CD4-positive, alpha-beta T cell treated with Interleukin-17A for 4 hours (primary cell): ENCODE measurements at places on chromosomes 12 and 14.

DNA sequence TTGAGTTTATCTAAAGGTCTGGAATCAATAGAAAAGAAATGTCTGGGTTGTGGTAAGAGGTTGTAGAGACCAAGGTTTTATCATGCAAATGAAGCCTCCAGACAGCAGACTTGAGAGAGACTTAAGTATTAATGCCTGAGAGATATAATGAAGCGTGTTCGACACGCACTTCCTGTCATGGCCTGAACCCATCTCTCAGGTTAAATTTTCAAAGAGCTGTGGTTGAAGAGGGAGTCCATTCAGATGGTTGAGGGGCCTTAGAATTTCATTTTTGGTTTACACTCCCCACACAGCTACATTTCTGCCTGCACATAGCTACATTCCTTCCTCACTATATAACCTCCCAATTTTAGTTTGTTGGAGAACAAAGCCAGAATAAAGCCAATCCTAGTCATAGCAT, 10.1 kb upstream of the CLEC12A start:
- DNase-seq, result no peak

GRCh38 chr14:105498430-105499255, 7.6 kb downstream of the TEDC1 start:
- DNase-seq, result no peak

- no peak for DNase-seq
Observed at GRCh38 chr12:121501946-121502345, 78.9 kb downstream of the KDM2B start.

DNA sequence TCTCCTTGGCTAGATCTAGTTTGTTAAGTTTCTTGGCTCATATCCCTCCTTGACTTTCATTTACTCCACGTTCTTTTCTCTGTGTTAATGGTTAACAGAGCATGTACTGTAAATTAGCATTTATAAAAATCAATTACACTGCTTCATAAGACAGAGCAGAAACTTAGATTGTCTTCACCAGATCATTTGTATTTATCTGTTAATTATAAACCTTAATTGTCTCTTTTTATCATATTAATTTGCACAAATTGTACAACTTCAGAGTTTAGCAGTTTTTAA, 221.2 kb upstream of the EGLN3 start:
- DNase-seq, result no peak

DNA sequence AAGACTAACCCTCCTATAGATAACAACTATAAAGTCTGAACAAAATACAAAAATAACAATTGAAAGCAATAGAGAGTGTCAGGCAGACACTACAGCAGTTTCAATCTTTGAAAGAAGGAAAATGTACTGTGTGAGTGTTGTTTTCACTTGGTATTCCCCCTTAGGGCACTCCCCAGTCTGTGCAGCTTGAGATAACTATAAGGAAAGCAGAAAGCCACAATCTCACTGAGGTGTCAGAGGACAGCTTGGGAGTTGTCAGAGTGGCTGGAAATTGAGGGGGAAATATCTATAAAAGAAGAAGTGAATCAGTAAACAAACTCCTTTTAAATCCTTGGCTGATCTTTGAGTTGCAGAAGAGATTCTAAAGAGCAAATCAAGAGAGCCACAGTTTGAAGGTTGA, 364.8 kb downstream of the NELL2 start:
- DNase-seq, result no peak

GRCh38 chr14:46686652-46687051, 35.1 kb upstream of the RPL10L start:
- no peak for DNase-seq

GRCh38 chr12:10641735-10642500, 28.5 kb upstream of the MAGOHB start:
- DNase-seq, result no peak

DNA sequence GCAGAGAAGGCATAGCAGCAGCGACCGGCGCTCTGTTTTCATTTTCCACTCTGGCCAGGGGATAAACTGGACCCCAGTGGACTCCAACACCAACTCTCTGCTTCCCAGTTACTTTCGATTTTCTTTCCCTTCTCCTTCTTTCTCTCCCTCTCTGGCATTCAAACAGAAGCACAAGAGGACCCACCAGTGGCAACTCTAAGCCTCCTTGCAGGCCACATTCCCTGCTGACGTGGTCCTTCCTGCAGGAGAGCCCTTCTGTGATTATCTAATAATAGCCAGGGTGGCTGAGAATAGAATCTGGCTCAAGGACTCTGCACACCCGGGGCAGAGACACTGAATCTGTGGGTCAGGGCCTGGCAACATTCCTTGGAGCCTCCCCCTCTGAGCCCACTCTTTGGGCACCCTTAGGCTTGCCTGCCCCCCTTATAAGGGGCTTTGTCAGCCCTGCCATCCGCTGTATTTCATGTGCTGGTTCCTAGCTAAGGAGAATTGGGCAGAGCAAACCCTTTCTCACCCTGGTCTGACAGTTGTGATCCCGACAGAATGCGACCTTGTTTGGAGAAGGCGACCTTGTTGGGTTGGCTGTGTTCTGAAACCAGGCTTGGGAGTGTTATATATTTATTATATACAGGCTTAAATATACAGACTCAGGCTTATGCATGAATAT, 8.2 kb upstream of the HOXC6 start:
- DNase-seq, result no peak

GRCh38 chr14:51533872-51534553, 117.7 kb upstream of the FRMD6 start:
- no peak for DNase-seq

DNA sequence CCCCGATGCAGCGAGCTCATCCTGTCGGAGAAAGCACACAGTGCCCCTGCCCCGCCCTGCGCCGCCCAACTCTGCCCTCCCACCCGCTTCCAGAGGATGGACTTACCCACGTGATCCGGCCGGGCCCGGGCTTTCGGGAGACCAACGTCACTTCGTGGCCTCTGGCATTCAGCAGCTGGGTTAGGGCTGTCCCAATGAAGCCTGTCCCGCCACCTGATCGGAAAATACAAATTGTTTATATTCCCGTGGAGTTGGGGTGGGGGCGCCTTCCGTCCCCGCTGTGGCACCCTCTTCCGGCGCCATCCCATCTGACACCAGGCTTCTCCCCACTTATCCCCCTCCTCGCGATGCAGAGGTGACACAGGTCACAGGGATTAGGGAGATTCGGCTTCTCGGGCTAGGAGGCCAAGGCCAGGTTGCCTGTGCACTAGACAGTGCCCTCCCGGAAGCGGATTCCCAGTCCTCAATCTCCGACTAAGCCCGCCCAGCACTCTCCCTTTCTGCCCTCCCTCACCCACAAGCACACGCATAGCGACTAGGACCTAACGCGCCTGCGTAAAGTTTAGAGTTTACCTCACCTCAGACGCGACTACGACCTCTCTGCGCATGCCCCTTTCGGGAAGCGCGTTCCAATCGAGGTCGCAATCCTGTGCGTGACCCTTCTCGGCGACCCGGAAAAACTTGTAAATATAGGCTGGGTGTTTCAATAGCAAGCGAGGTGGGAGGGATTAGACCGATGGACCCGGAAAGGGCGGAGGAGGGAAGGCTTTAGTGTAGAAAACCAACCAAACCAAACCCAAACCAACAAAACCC, at the start of gene SDR39U1:
SDR39U1 (minus strand) TSS at position 537 of the 813 bp plus-strand sequence; CDS start at position 530, 7 bp downstream.
- DNase-seq, result peak; percentile 97

- no peak for DNase-seq
Observed at GRCh38 chr12:95742586-95742985, 48.0 kb downstream of the NTN4 start.

GRCh38 chr12:68455691-68456345, 123.7 kb upstream of the MDM1 start:
- DNase-seq, result peak; percentile 38

DNA sequence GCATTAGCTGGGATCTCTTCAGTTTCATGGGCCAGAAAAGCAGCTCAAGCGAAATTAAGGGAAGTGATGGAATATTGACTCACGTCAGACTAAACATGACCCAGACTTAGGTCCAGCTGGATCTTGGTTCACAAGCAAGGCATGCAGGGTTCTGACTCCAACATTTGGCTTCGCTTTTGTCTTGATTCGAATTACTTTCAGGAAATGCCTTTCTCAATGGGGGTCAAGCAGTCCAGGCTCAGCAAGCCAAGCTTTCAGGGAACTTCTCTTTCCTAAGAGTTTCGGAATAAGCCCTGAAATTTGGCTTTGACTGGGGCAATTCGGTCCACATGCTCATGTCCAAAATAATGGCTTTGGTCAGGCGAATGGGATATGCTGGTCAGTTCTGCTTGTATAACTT, 678.7 kb upstream of the TMEM132C start:
- DNase-seq, result no peak

DNA sequence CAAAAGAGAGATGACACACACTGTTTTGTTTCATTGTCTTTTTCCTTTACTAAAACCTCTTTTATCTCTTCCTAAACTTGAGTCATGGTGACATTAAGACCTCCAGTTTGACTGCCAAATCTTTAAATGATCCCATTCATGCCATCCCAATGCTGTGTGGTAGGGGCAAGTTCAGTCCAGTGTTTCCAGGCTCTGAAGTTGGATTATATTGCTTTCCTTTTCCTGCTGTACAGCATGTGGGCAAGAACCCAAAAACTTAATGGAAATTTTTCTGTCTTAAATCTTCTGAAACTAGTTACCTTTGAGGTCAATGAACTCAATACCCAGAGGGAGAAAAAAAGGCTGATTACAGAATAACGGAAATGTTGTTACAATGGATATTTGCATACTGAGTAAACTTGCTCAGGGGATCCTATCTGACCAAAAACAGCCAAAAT, 187.1 kb upstream of the FAR2 start:
- no peak for DNase-seq

DNA sequence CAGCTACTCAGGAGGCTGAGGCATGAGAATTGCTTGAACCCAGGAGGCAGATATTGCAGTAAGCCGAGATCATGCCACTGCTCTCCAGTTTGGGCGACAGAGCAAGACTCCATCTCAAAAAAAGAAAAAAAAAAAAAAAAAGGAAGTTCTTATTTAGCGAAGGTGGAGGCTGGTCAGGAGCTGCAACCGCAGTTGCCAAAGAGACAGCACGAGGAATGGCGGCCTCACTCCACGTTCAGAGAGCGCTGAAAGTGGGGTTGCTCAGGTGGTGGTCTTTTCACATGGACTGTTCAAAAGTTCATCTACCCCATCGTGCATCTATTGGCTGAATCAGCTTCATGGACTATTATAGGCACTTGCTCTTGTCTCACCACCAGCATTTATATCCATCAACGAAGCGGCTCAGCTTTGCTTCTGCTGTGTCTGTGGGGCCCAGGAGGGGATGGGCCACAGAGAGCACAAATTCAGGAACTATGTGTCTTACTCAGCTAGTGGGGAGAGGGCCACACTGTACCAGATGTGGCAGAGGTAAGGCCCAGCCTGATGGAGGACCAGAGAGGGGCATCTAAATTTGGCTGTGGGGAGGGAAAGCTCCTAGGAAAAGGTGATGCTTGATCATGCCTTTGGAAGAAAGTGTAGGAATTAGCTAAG, 27.3 kb downstream of the SLC25A47 start:
- DNase-seq, result no peak

DNA sequence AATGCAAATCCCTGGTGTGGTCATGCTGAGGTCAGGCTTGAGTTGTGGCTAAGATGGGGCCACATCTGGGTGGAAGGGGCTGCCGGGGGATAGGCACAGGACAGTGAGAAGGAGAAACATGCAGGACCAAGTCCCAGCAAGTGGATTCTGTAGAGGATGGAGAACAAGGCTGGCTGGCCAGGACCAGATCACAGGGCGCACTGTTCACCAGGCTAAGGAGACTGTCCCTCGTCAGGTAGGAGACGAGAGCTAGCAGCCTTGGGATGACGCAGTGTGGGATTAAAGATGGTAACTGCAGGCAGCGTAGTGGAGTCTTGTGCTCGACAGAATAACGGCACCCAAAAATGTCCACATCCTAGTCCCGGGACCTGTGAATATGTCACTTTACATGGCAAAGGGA, 336.1 kb downstream of the BCL11B start:
- DNase-seq, result no peak

GRCh38 chr14:64060648-64061096, 207.9 kb downstream of the SYNE2 start:
- no peak for DNase-seq

DNA sequence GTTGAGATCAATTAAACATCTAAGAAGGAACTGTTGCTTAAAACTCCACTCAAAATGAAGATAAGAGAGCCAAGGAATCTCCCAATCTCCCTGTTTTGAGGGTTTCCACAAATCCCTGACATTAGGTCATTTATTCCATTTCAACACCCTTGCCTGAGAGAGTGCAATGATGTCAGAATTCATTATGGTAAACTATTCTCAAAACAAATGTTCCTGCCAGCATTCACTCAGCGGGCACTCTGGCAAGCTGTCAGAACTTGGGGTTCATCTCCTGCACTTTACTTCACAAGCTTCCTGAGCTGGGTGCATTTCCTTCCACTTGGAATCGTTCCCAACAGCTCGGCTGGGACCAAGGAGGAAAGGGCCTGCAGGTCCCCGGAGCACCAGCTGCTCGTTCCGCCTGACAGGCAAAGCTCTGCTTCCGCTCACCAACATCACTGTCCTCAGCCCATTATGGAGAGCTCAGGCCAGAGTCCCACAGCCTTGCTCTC, 117.8 kb downstream of the TTC7B start:
- no peak for DNase-seq

GRCh38 chr12:22126758-22127157, 80.7 kb downstream of the CMAS start:
- DNase-seq, result no peak

- no peak for DNase-seq
Observed at GRCh38 chr14:45135156-45135555, 574 bp upstream of the FANCM start.

- no peak for DNase-seq
Observed at GRCh38 chr14:33764876-33765650, 185.8 kb downstream of the EGLN3 start.
